ENCODE measurements at places on chromosomes 4 and X.

GRCh38 chrX:107451731-107452130, 2.3 kb downstream of the FRMPD3 start:
- no peak for DNase-seq

DNA sequence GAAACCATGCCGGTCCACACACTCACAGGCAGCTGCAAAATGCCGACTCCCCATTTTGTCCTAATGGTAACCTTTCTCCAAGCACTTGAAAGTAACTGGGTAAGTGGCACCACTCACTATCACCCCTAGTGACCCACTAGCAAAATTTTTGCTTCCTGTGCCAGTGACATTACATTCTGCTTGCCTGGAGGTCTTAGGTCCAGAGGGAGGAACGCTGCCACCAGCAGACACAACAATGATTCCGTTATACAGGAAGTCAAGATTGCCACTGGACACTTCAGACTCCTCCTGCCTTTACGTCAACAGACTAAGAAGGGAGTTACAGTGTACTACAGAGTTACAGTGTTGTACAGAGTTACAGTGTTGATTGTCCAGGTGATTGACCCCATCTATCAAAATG, 11.8 kb upstream of the TMEM192 start:
- DNase-seq: no peak

DNA sequence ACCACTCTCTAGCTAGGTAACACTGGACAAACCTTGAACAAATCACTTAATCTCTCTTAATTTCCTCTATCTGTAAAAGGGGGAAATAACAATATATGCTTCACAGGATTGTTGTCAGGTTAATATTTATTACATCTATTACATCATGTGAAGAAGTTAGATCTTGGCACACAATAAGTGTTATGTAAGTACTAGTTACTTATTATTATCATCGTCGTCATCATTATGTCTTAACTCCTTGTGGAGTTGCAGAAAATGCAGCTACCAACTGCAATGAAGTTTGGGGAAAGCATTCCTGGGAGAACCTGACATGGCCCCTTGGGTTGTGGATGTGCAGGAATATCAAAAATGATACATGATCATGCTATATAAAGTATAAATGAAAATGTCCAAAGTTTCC, 4.8 kb upstream of the JCHAIN start:
- no peak for DNase-seq

DNA sequence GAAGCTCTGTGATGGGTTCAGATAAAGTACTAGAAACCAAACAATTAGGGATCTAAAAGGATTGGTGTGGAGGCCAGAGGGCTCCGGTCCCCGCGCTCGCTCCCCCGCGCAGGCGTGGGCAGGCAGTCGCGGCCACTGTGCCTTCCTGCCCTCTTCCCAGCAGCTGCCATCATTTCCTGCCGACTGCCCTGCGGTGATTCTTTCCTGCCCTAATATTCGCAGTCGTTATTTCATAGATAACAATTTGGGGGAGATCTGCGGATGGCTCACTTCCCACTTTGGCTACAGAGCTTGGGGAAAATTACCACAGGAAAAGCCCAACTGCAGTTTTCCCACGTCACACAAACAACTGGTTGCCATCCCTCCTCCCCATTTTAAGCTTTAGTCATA, 2.2 kb downstream of the GRIA2 start:
- DNase-seq: no peak

- no peak for DNase-seq
Measured at GRCh38 chr4:149345424-149345823, 470.2 kb downstream of the IQCM start.

GRCh38 chrX:129777218-129778030, 2.3 kb upstream of the SASH3 start:
- DNase-seq: no peak

DNA sequence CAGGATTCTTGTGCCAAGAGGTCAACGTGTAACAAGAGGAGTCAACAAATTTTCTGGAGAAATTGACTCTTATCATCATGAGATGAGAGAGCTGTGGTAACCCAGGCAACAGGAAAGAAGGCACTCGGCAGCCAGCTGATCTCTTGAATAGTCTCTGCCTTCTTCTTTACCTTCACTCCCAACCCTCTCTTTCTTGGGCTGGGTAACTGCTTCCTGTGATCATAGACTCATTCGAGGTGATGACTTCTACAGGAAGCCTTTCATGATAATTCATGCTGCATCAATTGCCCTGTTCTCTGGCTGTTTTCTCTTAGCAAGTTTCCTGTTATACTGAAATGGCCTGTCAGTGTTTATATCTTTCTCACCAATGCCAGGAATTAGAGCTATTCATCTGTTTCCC, 70.8 kb upstream of the FSTL5 start:
- no peak for DNase-seq

DNA sequence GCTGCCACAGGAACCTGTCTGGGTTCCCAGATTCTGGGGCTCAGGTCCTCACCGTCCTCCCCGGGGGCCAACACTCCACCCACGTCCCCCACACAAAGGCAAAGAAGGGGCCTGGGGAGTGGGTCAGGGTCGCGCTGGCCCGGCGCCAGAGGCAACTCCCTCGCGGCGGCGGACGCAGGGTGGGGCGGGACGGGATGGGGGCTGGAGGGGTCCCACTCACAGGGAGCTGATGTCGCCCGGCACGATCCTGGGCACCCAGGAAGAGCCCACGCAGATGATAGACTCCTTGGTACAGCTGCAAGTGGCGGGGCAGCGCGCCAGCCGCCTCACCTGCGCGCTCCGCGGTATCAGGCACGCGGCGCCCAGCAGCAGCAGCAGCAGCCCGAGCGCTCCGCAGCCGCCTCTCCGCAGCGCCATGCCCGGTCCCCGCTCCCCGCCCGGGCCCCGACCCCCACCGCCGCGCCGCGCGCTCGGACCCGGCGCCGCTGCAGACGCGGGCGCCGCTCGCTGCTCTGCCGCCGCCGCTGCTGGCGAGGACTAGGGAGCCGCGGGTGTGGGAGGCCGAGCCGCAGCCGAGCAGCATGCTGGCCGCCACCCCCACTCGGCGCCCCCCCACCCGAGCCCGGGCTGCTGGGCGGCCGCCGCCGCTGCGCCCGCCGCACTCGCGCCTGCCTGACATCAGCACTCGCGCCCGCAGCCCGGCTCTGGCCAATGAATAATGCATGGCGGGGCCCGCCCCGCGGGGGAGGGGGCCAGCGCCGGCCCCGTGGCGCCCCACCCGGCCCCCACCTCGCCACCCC, at the start of gene LGI2:
TSS of gene LGI2 (minus strand) at position 670 of the 800 bp plus-strand sequence. CDS start at position 417, 253 bp downstream.
- DNase-seq: no peak

- DNase-seq: no peak
Measured at GRCh38 chr4:86563416-86563815, 30.7 kb upstream of the PTPN13 start.

GRCh38 chr4:181536811-181537434, 706.3 kb upstream of the TENM3 start:
- no peak for DNase-seq

DNA sequence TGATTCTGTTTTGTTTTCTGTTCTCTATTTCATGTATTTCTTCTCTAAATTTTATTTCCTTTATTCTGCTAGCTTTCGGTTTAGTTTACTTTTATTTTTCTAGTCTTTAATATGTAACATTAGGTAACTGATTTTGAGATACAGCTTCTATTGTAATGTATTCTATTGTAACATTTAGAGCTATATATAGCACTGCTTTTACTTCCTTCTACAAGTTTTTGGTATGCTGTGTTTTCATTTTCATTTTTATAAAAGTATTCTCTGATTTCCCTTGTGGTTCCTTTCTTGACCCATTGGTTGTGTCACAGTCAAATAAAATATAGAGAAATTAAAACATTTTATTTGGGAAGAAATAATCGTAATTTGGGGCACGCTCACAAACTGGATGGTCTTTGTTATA, 13.9 kb upstream of the CT47A1 start:
- no peak for DNase-seq

- no peak for DNase-seq
Measured at GRCh38 chr4:182770259-182770995, 146.8 kb downstream of the DCTD start.

DNA sequence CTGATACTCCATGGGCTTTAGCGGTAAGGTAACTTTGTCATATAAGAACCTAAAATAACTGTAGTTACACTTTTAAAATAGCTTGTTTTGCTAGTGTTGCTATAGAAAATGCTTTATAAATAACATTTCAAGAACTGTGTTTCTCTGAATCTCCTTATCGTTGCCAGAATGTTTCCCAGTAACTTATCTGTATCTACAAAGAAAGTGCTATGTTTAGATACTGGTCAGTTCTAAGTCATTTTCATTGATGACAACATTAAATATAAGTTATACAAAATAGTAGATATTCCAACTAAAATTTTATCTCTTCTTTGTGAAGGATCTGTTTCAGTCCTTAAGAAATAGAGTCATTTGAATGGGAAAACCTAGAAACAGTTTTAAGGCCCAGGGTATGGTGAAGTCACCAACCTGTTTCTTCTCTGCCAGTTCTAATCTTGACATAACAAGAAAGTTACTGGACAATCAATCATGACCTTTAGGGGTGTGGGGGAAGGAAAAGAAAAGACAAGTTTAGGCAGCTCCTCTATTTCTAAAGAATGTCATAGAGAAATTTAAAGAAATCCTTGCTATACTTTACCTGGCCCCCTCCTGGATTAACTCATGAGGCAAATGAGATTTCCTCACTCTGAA, 425.9 kb downstream of the RPA4 start:
- DNase-seq: no peak
